H54 (cell line): ENCODE measurements at places on chromosomes 3 and 15.

- peak; percentile 31 for DNase-seq
Observed at GRCh38 chr3:55202326-55202725, 274.5 kb upstream of the LRTM1 start.

GRCh38 chr3:141056751-141057171 is 5.6 kb downstream of the SPSB4 start:
- DNase-seq, result no peak

DNA sequence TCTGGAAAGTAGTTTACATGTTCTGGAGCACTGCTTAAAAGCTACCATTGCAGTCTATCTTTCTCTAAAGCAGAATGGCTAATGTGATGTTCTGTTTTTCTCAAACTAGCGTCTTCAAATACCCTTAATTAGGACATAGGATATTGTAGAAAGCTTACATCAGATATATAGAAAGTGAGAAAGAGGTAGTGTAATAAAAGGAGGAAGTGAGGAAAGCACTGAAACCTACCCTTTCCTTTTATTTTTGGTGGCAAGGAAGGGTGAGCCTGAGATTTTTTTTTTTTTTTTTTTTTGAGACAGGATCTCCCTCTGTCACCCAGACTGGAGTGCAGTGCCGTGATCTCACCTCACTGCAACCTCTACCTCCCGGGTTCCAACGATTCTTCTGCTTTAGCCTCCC is 9.4 kb downstream of the SENP2 start:
- DNase-seq, result no peak

- DNase-seq, result no peak
Observed at GRCh38 chr3:80192936-80193335, 425.1 kb upstream of the ROBO1 start.
